IPS-NIHi11 (cell line): ENCODE measurements at places on chromosomes 12 and 14.

DNA sequence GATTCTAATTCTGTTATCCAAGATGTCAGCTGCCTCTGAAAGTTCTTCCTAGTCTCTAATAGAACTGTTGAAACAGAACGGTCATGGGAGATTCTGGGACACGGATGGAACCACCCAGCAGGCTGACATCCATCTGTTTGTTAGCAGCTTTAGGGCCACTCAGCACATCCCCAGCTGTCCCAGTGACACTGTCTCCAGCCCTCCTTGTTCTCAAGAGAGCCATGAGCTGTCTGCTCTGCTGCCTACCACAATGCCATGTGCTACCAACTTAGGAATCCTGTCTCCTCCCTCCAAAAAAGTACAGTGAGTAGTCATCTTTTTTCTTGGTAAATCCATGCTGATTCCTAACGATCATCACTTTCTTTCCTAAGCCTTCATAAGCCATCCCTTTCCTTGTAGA, 130.5 kb downstream of the ZFP36L1 start:
- no peak for DNase-seq

- no peak for DNase-seq
These were observed 34.7 kb downstream of the GPR19 start for GRCh38 chr12:12661086-12661856.

GRCh38 chr12:54032627-54033100, at the start of gene HOXC5:
HOXC5 (plus strand) TSS chr12:54033050; CDS start chr12:54033123, 73 bp downstream.
- DNase-seq, result peak; percentile 85

DNA sequence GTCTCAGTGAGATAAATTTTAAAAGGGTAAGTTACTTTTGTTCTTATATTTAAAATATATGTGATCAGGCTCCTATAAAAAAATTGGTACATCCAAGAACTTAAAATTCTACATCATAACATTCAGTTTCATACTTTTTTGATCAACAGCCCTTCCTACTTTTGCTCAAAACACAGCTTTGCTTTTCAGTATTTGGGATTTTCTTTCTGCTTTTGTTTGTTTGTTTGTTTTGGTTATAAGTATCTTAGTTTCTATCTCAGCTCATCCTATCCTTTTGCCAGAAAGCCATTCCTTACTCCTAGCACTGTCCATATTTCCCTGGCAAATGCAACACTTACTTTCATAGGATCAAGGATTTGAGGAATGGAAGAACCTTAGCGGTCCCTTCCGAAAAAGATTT, 4.7 kb upstream of the PCED1B start:
- no peak for DNase-seq

- DNase-seq, result peak; percentile 69
These were observed 91.1 kb downstream of the IRF2BPL start for GRCh38 chr14:76937181-76938091.

GRCh38 chr12:67909091-67909531, 80.1 kb upstream of the IFNG-AS1 start:
- DNase-seq, result no peak

- DNase-seq, result peak; percentile 65
These were observed 130.7 kb downstream of the OTOGL start for GRCh38 chr12:80230068-80230467.
